NCI-H2081 treated with DMSO at 0.1 percent for 48 hours (cell line): ENCODE measurements at places on chromosomes 16 and 17.

- DNase-seq: no peak
These were observed 40.8 kb downstream of the YPEL2 start for GRCh38 chr17:59372138-59372751.

GRCh38 chr17:38704606-38705522 is at the start of gene MLLT6:
TSS of gene MLLT6 (plus strand) at chr17:38705273. CDS start at chr17:38705633, 360 bp downstream.
- DNase-seq: peak; percentile 61

DNA sequence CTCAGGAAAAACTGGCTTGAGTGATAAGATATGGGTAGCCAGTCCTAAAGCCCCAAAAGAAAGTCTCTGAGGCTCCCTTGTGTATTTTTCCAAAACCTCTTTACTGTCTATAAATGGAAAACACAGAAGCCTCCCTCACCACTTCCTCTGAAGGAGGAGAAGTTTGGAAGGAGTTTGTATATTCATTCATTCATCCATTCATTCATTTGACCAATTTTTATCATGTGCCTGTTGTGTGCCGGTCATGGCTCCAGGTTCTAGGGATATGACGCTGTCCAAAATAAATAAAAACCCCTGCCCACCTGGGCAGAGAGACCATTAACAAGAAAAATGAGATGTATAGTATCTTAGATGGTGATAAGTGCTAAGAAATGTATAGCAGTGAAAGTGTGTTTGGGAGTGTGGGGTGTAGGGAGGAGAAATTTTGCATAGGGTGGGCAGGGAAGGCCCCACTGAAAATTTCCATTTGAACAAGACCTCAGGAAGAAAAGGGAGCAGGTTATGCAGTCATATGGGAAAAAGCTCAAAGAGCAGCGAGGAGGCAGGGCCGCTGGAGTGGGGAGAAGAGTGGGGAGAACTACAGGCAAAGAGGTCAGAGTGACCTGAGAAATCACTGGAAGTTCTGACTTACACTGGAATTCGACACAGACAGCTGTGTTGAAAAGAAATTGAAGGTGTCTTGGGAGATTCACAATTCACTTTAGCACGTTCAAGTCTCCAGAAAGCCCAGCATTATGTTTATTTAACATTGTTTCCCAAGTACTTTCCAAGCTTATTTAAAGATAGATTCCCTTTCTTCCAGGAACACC is 6.1 kb upstream of the WIPI1 start:
- no peak for DNase-seq

GRCh38 chr17:55037828-55038227 is 69.3 kb downstream of the STXBP4 start:
- no peak for DNase-seq

DNA sequence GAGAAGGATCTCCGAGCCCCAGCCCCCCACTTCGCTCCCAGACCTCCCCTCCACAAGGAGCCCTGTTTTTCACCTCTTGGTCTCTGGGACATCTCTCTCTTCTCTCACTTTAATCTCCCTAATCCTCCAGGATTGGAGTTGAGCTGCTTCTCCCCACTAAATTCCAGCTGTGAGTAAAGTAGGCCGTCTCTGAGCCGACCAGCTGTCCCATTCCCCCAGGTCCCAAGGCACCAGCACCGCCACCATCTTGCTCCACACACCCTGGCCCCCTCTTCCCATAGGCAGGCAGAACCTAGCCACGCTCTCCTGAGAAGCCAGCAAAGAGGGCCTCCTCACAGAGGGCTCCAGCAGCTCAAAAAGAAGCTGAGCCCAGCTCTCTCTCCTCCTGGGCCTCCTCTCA is 878 bp downstream of the DLG4 start:
- DNase-seq: no peak
